ENCODE measurements at places on chromosomes 16 and 17.
A peak's percentile ranks its signal among the peaks of the same experiment; 100 is the strongest.

GRCh38 chr17:19003543-19004420, 782 bp downstream of the FAM83G start:
- DNase-seq = peak; percentile 16

DNA sequence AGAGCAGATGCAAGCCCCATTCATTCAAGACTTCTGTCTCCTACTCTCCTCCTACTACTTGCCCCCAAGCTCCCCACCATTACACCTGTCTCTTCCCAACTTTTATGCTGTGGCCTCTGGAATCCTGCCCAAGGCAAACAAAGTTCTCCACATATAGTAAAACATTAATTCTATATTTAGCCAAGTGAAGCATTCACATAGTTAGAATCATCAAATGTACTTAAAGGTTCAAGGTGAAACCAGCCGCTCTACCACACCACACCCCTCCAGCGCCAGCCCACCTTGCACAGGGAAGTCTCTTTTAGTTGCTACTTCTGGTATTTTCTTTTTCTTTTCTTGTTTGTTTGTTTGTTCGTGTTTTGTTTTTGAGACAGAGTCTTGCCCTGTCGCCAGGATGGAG, 25.4 kb upstream of the GUCY2D start:
- DNase-seq = no peak

- DNase-seq = no peak
These were observed 16.9 kb downstream of the EMC8 start for GRCh38 chr16:85782451-85782850.

DNA sequence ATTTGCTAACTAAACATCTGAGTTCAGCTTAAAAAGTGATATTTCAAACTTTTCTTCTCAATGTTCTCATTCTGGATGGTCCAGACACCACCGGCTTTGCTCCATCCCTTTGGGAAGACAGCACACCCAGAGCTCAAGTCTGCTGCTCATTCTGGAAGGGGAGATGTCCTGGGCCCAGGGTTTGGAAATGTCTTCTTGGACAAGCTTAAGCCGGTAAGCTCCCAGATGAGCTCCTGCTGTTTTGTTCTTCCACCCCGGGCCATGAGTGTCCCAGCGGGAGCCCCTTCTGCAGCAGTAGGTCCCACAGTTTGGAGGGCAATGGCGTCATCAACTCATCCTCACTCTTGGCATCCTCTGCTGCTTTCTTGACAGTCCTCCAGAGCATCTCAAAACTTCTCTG, 105.2 kb downstream of the TMEM100 start:
- DNase-seq = no peak

DNA sequence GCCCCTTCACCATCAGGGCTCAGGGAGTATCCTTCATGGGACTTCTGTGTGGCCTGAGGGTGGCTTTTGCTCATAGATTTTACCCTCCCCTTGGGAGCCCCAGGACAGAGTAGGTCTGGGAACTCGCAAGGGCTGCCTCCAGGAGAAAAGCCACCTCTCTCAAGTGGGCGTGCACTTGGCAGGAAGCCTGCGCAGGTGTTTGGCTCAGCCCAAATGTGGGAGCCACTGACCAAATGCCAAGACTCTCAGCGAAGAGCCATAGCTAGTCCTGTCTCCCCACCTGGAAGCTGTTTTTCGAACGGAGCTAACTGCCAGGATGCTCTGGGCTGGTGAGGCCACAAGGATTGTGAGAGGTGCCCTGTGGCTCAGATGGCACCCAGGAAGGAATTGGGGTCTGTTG, 2.0 kb upstream of the HSD17B2 start:
- no peak for DNase-seq

- peak; percentile 22 for DNase-seq
These were observed 521 bp downstream of the GGA2 start for GRCh38 chr16:23509782-23510163.

- no peak for DNase-seq
These were observed 16.0 kb upstream of the CMTM4 start for GRCh38 chr16:66712512-66712911.

DNA sequence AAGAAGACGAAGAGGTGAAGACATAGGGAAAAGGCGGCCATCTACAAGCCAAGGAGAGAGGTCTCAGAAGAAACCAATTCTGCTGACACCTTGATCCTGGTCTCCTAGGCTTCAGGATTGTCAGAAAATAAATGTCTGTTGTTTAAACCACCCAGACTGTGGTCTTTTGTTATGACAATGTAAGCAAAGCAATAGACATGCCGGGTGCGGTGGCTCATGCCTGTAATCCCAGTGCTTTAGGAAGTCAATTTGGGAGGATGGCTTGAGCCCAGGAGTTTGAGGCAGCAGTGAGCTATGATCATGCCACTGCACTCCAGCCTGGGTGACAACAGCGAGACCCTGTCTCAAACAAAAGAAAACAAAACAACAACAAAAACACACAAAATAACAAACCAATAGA, 64.4 kb downstream of the HAPSTR1 start:
- DNase-seq = no peak

GRCh38 chr17:6177941-6178694, 107.9 kb downstream of the WSCD1 start:
- no peak for DNase-seq

GRCh38 chr16:87971933-87972332, 20.7 kb downstream of the BANP start:
- no peak for DNase-seq

DNA sequence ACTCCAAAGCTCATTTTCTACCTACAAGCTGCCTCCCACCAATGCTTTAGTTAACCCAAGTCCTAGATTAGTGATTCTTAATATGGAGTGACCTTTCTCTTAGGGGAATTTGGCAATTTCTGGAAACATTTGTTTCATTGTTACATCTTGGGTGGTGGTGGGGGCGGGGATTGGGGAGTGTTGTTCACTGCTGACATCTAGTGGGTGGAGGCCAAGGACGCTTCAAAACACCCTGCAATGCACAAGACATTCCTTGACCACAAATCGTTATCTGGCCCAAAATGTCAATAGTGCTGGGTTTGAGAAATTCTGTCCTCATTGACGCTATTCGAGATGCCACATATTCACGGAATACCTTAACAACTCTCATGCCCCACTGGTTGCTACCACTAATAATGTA, 282.9 kb downstream of the RBFOX1 start:
- no peak for DNase-seq

DNA sequence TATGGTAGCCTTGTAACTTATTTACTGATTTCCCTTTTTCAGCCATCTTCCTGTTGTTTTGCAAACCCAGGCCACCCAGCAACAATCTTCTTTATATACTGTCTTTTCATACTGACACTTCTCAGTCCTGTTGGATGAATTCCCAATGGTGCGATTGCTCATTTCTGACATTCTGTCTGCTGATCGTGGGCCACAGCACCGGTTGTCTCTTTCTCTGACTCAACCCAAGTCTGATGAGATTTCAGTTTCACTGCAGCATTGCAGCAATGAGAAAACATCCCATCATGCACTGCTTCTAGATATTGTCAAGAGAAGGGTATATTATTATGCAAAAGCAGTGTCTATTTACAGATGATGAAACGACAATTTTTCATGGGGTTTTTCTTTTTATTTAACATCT, 349.2 kb upstream of the HSBP1 start:
- DNase-seq = no peak

- no peak for DNase-seq
These were observed 2.4 kb downstream of the MBTD1 start for GRCh38 chr17:51257150-51258081.

GRCh38 chr17:46028374-46028773, 29.3 kb downstream of the STH start:
- no peak for DNase-seq

DNA sequence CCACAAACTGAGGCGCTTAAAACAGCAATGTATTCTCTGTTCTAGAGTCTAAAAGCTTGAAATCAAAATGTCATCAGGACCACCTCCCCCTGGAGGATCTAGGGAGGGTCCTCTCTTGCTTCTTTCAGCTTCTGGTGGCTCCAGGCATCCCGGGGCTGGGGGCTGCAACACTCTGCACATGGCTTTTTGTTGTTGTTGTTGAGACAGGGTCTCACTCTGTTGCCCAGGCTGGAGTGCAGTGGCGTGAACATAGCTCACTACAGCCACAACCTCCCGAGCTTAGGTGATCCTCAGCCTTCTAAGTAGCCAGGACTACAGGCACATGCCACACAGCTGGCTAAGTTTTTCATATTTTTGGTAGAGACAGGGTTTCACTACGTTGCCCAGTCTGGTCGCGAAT, 37.0 kb upstream of the SNN start:
- no peak for DNase-seq

GRCh38 chr16:24906199-24906808, 60.5 kb downstream of the SLC5A11 start:
- no peak for DNase-seq

DNA sequence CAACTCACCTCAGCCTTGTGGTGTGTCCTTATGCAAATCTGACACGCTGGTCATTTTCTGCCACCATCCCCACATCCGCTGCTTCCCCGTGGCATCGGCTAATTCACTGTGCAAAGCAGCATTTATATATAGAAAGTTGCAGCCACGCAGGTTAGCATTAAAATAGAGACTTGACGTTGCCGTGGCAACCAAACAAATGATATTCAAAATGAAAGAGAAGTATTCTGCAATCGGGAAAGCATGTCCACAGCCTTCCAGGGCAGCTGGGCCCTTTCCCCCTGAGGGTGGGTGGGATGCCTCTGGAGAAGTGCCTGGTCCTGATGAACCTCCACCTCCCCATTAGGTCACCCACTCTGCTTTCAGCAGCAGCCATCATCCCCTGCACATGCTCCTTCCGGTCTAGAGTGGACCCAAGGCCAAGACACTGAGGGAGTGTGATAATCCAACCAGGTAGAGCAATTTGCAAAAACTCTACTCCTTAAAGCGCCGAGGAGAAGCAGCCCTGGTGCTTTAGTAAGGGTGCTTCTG, 138.7 kb downstream of the GAS7 start:
- DNase-seq = no peak

GRCh38 chr16:82037251-82037650, 2.2 kb downstream of the HSD17B2 start:
- DNase-seq = no peak

DNA sequence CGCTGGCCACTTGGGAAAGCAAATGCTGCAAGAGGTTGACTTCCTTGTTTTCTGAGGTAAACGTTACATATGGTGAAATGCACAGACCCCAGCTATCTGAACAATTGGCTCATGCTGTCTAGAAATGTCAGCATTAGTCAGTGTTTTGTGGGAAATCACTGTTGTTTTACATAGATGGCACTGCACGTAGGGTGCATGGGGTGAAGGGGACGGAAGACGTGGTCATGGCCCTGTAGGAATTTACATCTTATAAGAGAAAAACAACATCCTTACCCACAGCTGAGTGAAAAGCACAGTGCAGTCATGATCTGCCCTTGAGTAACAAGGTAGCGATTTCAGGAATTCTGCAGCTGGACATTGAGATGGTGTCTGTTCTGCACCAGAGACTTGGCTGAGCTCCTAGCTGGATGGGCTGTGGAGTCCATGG, 15.2 kb downstream of the RPTOR start:
- DNase-seq = no peak

- DNase-seq = no peak
These were observed 744 bp upstream of the PLXDC1 start for GRCh38 chr17:39151943-39152818.

GRCh38 chr17:3846437-3847164, 555 bp upstream of the NCBP3 start:
- no peak for DNase-seq

- DNase-seq = no peak
These were observed 6.7 kb upstream of the NLRC5 start for GRCh38 chr16:56982695-56983094.

All from activated T-helper 1 cell treated with anti-CD3 and anti-CD28 coated beads, Interleukin-12 subunit alpha, Interleukin-12 subunit beta, Interleukin-2, Interleukin-4 antibody, amounts not matched to agents 30 ng/mL and 10 ng/mL and 1 ng/mL, durations not matched to agents 14 hours and 24 hours and 36 hours (primary cell).